Myocyte (in vitro differentiated cells): ENCODE measurements at places on chromosomes 11 and 22. TPM values are rescaled to one million over a fixed set of nuclear protein-coding genes. Genes with fewer than 3 reads are reported as not detected.

DNA sequence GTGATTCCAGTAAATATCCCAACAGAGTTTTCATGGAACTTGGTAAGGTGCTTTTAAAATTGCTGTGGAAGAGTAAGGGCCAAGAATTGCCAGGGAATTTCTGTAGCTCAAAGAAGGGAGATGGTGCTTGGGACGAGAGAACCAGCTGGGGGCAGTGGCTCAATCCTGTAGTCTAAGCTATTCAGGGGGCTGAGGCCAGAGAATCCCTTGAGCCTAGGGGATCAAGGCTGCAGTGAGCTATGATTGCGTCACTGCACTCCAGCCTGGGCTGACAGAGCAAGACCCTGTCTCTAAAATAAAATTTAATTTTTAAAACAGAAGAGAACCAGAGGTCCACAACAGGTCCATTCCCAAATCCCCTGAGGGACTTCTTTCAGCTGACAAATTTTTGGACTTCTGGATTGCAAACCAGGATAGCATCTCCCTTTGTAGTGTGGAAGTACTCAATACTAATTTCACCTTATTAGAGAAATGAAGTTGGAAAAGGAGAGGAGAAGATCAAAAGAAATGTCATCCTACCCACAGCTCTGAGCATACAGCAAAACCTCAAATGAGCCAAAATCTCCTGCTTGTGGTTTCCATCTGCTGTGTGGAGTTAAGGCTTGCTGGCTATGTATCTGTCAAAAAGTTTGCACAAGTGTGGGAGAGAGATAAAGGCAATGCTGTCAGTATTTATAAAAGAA lies 59.2 kb upstream of the CLPB start:
- peak; percentile 47 for DNase-seq

DNA sequence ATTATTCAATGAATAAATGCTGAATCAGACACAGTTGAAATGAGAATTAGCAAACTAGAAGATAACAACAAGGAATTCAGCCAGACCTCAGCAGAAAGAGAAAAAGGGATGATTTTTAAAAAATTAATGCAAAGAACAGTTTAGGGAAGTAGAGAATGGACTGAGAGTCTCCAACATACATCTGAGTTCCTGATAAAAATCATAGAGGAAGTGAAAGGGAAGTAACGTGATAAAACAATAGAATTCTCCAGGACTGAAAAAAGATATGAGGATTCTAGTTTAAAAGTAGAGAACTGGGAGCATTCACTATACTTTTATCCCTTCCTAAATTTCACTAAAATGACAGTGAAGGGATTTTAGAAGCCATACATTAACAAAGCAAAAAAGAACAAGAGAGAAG lies 592.0 kb downstream of the SOX6 start:
- no peak for DNase-seq

GRCh38 chr11:56522008-56522407 lies 21.0 kb downstream of the OR5M11 start:
- DNase-seq, result no peak

DNA sequence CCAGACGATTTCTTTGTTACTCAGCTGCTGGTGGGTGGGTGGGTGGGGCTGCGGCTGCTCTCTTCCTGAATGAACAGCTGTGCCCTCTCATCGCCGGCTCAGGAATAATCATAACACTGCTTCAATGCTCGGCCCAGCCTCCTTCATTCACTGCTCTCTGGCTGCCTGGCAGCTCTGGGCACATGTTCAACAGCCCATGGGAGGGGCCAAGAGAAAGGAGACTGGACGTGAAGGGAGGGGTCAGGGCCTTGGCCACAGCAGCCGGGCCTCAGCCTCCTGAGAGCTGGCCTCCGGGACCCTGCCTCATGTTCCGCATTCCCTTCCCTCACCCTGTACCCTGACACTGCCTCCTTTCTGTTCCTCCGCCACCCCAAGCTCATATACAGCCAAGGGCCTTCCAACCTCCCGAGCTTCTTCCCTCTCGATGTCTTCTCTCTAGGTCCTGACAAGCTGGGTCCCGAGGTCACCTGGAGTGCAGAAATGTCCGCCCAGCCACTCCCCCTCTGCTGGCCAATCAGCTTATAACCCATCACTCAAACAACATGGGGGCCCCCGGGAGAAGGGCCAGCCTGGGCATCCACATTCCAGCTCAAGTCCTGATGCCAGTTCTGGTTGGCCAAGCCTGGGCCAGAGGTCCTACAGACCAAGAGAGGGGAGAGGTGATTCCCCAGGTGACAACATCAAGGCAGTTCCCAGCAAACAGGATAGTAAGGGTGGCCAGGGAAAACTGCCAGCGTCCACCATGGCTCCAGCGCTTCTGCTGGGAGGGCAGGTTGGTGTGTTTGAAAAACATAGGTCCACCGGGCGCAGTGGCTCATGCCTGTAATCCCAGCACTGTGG lies 3.2 kb upstream of the CSDC2 start:
- peak; percentile 98 for DNase-seq

GRCh38 chr11:489610-490185 lies 17.3 kb downstream of the RNH1 start:
- no peak for DNase-seq

GAS2L1 gene
- total RNA-seq, result 20.4 and 34.9 TPM in 2 replicates

SMIM38 gene
- total RNA-seq, result 0.08 TPM in 1 of 2 replicates, not detected in the other
